ENCODE measurements at places on chromosomes 6 and 20.

DNA sequence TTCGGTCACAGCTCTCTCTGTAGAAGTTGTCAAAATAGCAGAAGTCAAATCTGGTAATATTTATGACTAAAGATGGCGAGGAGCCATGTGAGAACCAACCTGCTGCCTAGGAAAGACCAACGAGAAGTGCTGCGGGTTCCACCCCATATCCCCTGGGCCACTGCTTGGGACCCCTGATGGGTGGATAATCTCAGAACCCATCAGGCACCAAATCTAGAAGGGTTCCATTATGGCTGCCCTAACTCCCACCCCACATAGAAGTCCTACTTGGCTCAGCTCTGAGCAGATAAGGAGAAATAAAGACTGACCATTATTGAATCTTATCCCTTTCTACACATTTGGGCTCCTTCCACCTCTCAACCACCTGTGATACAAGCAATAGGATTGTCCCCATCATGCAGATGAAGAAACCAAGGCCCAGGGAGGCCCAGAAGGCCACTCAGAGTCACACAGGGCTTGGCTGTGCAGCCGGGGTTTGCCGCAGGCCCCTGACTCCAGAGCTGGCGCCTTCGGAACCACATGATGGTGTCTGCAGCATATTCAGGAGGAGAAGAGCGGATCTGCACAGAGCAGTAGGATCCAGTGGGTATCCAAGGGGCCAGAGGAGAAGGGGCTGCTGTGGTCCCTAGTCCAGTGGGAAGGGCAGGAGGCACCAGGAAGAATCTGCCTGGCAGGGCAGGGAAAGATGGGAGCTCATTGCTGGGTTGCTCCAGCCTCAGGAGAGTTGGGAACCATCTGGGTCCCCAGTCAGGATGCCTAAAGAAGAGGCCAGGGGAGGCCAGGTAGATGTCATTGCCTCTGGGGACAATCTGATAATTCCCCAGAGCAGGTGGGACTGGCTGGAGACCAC is 9.6 kb upstream of the PCMTD2 start:
- DNase-seq = no peak

- no peak for DNase-seq
These were observed 715.0 kb downstream of the TFAP2A start for GRCh38 chr6:9699888-9700287.

DNA sequence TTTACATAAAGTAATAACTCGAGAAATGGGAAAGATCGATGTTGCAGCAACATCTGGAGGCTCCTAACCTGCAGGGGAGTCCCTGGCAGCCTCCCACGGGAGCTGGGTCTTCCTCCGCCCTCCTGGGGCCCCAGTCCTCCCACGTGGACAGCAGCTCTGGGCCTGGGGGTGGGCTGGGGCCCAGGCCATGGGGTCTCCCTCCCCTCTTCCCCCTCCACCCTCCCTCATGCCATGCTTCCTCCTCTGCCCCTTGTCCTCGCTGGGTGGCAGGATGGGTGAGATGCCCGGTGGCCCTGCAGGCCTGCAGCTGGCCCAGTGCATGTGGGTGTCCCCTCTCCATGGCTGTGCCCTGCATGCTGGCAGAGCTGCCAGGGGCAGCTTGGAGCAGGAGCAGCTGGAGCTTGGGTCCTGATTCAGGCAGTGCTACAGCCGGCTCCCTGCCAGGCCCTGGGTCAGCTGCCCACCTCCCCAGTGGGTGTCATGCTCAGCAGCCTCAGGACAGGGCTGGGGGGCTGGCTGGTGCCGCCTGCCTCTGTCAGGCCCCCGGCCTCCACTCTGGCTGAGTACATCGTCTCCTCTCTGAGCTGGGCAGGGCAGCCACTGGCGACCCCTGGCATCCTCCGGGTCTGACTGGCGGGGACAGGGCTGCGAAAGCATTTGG is 48.9 kb upstream of the BHLHE23 start:
- DNase-seq = no peak

DNA sequence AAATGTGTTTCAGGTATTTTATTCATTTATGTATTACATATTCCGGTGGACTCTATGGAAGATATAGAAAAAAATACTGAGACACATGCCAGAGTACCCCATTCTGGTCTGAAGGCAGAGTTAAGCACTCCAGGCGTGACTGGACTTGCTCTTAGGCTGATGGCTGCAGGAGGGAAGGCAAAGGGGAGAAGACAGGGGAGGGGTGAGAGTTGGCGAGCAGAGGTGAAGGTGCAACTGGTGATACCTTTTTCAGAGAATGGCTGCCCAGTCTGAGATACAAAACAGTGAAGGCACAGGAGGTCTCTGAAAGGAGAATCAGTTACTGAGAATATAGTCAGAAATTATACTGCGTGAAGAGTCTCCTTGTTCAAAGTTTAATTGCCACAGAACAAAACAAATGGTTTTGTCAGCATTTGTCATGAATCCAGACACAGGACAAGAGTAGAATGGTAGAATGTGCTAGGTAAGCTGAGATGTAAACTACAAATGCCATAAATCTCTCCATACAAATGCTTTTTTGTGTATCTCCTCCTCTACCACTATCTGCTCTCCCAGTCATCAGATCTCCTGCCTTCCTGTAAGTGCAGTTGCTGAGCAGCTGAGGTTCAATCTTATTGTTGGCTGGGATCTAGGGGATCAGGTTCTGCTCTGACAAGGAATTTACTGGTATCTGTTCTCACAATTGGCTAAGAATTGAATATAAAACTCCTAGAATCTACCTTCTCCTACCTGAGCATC is 104.2 kb upstream of the DST start:
- DNase-seq = no peak

- no peak for DNase-seq
These were observed 213.9 kb upstream of the SSTR4 start for GRCh38 chr20:22821081-22821727.

DNA sequence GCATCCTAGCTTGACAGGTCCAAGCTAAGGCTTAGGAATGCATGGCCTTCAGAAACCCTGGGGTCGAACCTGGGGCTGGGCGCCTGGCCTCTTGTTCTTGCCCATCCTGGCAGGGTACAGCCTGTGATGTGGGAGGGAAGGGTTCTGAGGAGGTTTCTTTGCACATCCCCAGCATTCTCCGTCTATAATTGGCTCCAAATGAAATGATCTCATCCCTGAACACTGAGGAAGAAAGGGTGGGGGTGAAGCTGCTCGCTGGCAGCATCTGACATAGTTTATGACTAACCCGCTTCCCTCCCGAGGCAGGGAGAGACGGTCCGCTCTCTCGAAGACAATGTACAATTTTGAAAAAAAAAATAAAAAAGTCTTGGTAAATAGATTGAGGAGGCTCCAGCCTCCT is 67.1 kb upstream of the ZNFX1 start:
- no peak for DNase-seq

DNA sequence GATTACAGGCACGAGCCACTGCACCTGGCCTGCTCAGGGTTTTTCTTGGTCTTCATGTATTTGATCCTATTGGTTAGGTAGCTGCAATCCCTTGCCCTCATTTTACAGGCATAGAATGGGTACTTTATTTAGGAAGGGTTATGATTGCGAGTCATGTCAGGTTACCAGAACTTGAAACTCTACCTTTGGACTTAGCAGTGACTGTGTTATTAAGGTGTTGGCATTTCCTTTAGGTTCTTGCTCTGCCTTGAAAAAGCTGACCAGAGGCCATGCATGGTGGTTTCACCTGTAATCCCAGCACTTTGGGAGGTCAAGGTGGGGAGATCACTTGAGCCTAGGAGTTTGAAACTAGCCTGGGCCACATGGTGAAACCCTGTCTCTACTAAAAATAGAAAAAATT is 24.5 kb downstream of the JARID2 start:
- no peak for DNase-seq

- no peak for DNase-seq
These were observed 26.4 kb upstream of the BHLHE23 start for GRCh38 chr20:63032861-63033793.

GRCh38 chr20:9185511-9185910 is 116.6 kb downstream of the PLCB4 start:
- DNase-seq = no peak

DNA sequence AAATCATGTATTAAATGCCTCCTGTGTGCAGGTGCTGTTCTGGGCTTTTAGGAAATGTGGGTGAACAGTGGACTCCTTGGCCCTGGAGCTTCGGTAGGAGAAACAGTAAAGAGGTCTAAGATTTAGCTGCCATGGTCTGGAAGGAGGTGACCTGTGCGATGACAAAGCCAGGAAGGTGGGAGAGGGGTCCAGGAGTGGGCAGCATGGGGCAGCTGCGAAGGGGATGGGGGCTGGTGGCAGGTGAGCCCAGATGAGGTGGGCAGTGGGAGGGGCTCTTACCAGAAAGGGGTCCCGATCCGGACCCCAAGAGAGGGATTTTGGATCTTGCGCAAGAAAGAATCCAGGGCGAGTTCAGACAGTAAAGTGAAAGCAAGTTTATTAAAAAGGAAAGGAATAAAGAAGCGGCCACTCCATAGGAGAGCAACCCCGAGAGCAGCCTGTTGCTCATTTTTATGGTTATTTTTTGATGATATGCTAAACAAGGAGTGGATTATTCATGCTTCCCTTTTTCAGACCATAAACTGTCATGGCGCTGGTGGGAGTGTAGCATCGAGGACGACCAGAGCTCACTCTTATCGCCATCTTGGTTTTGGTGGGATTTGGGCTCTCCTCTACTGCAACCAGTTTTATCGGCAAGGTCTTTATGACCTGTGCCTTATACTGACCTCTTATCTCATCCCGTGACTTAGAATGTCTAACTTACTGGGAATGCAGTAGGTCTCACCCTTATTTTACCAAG is 38.7 kb downstream of the PRR18 start:
- DNase-seq = no peak

GRCh38 chr6:155439376-155439775 is 16.3 kb downstream of the NOX3 start:
- no peak for DNase-seq

GRCh38 chr6:14337152-14337551 is 219.6 kb downstream of the CD83 start:
- no peak for DNase-seq

DNA sequence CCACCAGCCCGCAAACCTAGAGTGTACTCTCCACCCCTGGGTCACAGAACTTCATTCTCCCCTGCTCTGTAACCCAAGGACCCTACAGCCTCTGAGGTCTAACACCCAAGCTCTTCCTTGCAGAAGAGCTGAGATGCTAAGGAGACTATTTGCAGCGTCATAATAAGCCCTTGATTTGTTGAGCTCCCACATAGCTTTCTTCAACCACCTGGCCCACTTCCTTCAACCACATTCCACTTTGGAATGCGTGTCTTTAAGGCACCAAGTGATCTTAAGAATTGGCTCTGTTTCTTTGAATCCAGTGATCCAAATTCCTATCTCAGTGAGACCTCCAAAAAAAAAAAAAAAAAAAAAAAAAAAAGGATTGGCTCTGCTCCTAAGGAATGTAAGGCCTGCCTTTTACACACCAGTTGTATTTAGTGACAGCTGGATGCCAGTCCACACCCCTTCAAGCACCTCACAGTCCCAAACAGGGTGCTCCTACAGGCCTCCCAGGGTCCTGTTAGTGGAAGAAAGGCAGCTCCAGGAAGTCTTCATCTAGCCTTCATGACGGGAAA is 106.2 kb downstream of the UBE3D start:
- DNase-seq = no peak

GRCh38 chr6:54244430-54244829 is 63.8 kb upstream of the TINAG start:
- DNase-seq = no peak

DNA sequence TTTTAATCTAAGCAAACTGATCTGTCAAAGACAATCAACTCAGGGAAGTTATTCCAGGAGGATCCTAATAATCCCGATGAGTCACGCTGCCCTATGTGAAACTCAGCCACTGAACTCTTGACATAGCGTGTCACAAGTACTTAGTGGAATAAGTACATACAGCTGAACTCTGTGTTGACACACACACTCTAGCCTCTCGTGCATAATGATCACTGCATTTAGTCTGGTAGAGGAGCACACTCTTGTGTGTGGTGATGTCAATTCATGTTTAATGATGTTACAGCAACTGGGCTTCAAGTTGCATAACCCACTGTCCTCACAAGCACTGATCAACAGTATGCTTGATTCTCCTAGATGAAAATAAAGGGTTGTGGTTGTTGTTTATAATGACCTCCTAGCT is 148.3 kb downstream of the HACE1 start:
- no peak for DNase-seq

DNA sequence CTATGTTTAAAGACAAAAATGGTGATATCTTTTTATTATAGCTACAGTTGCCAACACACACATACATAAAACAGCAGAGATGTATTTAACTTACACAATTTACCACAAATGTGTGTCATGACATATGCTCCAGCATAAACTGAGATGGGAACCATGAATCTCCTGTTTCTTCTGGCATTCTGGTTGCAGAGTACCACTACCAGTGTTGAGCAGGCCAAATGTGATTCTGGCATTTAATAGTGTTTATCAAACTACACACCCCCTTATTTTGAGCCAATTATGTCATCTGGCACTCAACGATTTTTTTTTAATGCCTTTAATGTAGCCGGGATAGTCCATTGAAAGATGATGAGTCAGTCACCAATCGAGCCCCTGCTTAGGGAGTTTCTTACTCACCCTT is 59.0 kb upstream of the TPD52L1 start:
- DNase-seq = no peak

DNA sequence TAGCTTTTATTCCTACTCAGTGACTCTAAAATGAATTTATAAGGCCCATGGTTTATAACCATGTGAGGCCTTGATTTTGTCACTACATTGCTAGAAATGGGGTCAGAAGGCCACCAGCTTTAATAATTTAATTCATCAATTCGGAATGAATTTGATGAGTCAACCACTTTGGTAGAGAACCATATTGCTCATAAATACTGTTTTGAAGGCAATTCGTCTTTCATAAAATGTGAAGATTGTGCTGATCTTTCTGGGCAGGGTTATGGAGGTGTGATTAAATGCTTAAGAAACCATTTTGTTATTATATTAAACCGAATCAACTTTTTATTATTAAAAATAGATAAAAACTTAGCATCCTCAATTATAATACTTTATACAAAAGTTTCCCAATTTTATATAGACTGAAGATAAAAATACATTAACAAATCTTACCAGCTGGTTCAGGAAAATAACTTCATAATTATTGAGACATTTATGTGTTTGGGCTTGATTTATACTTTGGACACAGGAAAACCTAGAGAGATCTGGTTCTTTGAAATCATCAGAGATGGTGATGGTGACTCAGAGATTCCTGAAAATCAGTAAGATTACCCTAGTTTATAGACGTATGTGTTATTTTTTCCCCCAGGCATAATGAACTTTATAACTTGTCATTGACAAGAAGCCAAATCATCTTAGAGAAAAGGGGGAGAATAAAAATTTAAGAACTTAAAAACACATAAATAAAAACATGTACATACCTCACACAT is 10.6 kb downstream of the HCRTR2 start:
- DNase-seq = no peak

GRCh38 chr6:2914318-2914660 is 11.2 kb upstream of the SERPINB9 start:
- DNase-seq = no peak

- DNase-seq = no peak
These were observed 8.6 kb downstream of the ADTRP start for GRCh38 chr6:11769811-11770545.

GRCh38 chr6:99189823-99190721 is 159.4 kb downstream of the FAXC start:
- no peak for DNase-seq

- DNase-seq = no peak
These were observed 128.7 kb upstream of the MLIP start for GRCh38 chr6:53982366-53983050.

Measured in stimulated activated CD8-positive, alpha-beta memory T cell treated with anti-CD3 and anti-CD28 coated beads, Interleukin-7, amount 100 ng/mL, for 1 hour (primary cell).